ENCODE measurements at places on chromosomes 3 and 15.
A peak's percentile ranks its signal among the peaks of the same experiment; 100 is the strongest.

- no peak for ATAC-seq
These were observed 3.0 kb downstream of the ARHGAP31 start for GRCh38 chr3:119297169-119297568.

DNA sequence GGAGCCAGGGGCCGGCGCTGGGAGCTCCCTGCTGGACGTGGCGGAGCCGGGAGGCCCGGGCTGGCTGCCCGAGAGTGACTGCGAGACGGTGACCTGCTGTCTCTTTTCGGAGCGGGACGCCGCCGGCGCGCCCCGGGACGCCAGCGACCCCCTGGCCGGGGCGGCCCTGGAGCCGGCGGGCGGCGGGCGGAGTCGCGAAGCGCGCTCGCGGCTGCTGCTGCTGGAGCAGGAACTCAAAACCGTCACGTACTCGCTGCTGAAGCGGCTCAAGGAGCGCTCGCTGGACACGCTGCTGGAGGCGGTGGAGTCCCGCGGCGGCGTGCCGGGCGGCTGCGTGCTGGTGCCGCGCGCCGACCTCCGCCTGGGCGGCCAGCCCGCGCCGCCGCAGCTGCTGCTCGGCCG, 1.5 kb downstream of the SMAD6 start:
- no peak for ATAC-seq

DNA sequence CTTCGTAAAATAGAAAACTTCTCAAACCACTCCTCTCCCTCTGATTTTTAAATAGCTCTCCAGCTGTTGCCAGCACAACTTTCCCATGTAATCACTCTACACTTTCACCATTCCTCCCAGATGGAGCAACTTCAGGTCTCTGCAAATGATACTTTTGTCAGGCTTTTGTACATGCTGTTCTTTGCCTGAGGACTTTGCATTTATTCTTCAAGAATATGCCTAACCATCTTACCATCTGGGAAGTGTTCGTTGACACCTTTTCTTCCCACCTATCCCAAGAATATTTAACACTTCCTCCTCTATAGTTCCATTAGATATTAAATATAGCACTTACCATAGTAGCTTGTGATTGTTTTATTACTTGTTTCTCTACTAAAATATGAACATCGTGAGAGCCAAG, 703.7 kb downstream of the CADM2 start:
- ATAC-seq, result no peak

DNA sequence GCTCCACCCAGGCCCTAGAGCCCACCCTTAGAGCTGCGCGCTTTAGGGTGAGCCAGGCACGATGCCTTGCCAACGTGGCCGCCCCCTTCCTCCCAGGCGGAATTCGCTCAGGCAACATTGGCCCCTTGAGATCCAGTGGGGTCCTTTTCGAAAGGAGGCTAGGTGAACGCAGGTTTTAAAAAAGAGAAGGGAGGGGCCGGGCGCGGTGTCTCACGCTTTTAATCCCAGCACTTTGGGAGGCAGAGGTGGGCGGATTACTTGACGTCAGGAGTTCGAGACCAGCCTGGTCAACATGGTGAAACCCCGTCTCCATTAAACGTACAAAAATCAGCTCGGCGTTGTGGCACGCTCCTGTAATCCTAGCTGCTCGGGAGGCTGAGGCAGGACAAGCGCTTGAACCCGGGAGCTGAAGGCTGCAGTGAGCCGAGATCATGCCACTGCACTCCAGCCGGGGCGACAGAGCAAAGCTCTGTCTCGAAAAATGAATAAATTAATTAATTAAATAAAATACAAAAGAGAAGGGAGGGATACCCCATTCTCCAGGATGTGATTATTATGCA, 984 bp upstream of the RPP25 start:
- ATAC-seq, result no peak

DNA sequence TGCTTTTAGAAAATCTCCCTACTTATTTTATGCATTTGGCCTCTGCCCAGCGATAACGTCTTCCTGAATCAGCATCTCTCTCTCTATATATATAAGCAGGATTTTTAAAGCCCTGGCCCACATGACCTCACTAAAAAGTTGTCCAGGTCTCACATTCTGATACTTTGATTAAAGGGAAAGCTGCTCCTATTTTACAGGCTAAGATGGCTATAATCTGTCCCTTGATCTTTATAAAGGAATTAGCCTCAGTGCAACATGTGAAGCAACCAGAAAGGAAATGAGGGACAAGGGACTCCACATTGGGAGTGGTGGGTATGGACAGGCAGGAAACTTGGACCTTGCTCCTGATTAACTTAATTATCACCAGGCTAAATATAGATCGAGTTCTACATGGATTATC, 25.6 kb upstream of the MUC13 start:
- ATAC-seq, result no peak

DNA sequence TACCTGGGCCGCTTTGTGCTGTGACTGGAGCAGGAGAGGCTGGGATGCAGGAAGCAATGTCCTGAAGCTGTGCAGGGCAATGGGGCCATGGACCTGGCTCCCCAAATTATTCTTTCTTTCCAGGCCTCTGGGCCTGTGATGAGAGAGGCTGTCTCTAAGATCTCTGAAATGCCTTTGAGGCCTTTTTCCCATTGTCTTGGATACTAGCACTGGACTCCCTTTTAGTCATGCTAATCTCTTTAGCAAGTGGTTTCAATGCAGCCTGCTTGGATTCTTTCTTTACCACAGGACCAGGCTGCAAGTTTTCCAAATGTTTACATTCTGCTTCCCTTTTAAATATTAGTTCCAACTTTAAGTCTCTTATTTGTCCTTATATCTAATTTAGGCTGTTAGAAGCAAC, 64.8 kb upstream of the SGO1 start:
- ATAC-seq, result no peak

DNA sequence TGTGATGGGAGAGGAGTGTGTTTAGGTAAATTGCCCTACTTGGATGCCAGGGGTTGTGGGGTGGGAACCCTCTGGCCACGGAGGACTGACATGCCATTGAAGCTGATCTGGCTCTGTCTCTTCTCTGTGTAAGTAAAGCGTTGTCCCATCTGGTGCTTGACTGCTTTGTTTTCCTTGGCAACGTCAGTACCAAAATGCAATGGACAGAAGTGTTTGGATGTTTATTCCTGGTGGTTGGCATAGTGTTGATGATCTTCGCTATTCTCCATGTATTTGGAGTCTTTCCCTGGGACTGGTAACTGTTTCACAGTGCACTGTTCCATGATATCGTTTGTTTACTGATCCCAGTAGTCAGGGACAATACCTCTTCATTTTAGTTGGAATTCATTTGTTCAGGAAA, 130.5 kb upstream of the MCTP2 start:
- no peak for ATAC-seq

DNA sequence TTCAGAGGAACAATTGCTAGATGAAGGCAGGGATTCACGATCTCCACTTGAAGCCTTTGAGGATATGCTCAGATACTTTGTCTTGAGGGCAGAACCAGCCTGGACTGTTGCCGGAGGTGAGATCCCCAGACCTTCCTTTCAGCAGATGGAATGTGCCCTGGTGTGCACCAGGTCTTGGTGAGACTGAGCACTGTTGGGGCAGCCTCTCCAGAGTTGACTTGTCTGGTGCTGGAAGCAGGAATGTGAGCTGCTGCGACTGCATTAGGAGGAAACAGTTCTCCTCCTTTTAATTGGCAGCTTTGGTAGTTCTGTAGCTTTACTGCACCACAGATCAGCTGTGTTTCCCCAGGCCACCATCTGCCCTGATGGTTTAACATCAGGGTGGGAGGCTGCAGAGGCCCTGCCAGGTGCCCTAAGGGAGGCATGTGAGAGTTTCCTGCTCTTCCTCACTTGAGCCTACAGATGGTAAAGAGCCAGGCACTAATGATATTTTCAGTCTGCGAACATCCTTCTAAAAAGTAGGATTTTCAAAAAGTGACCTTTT, 58.5 kb downstream of the CTDSPL start:
- peak; percentile 7 for ATAC-seq

DNA sequence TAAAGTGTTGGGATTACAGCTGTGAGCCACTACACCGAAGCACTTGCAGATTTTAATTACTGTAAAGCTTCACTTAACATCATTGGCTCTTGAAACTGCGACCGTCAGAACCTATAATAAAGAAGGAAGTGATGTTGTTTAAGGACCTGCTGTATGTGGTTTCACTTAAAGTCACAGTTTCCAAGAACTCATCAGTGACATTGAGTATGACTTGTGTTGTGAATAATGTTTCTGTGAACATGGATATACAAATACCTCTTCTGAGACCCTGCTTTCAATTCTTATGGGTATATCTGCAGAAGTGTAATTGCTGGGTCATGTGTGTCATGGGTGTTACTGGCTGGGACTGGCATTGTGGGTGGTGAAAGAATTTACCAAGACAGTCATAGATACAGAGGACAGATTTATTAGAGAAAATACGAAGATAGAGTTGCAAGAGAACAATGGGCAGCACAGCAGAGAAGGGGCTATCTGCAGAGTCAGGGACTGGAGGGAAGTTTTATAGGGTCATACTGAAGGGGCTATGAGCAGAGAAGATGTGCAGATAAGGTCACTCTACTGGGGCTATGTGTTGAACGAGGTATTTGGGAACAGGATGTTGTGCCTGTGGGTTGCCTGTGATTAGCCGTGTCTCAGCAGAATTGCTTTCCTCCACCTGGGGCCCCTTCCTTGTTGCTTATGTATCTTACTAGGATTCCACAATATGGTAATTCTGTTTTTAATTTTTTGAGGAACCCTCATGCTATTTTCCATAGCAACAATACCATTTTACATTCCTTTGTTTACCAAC, 4.5 kb downstream of the NDUFB5 start:
- ATAC-seq, result no peak
